Stimulated activated CD8-positive, alpha-beta memory T cell treated with anti-CD3 and anti-CD28 coated beads, Interleukin-4, amount 100 ng/mL, for 1 hour (primary cell): ENCODE measurements at places on chromosomes 13 and 19.

DNA sequence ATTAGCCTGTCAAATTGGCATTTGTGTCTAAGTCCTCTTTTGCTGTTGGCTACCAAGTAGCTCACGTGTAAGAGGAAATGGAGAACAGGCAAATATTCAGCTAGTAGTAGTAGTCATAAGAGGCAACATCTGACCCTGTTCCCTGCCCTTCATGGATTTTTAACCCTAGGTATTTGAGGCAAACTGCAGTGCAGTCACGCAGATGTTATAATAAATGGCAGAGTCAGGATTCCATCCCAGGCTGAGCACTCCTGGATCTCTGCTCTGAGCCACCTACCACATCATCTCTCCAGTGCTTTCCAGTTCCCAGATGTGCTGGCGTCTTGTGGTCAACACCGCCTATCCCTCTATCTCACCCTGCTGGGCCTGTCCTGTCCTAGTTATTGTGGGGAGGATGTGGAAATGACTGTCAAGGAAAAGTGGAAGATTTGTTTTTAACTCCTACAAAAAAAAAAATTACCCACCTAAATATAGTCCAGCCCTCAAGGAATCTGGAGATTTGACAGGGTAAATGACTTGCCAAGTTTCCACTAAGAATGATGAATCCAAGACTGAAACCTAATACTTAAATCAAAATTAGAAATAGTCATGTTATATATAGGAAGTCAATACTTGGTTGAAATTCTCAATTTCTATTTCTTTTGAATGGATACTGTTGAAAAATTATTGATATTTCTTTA lies 322.9 kb downstream of the GPC6 start:
- no peak for DNase-seq

- DNase-seq = no peak
These were observed 47.7 kb downstream of the SLC10A2 start for GRCh38 chr13:103018556-103018955.

DNA sequence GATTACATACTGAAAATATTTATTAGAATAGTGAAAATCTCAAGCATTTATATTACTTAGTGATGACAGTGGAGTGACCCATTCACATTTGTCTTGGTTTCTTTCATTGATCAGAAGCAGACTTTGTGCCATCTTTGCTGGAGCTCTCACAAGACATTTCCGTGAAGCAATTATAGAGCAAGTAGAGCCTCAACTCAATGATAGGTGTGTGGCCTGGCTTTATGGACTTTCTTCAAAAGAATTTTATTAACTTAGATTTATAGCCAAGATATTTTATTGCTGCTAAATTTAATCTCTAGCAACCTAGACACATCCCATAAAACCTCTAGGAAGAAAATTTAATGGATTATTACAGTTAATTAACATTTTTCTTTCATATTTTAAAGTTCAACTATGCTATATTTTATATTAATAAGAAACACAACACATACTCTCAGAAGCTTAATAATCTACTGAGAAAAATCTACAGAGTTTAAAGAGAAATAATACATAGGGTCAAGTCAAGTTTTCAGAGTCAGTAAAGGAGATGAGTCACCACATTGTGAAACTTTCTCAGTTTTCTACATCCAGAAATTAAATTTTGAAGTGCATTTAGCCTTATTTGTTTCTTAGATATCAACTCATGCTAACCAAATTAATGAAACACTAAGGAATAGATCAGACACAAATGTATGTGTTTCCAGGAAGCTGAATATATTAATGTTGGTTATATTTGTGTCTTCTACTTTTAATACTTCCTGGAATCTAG lies 160.5 kb downstream of the LACC1 start:
- DNase-seq = no peak

- DNase-seq = no peak
These were observed 15.7 kb upstream of the SCEL start for GRCh38 chr13:77519808-77520207.

- no peak for DNase-seq
These were observed 1487.0 kb upstream of the SLC10A2 start for GRCh38 chr13:104553186-104553585.
